Activated CD4-positive, alpha-beta T cell treated with anti-CD3 and anti-CD28 coated beads for 1 hour (primary cell): ENCODE measurements at places on chromosomes 11 and 22.

GRCh38 chr22:49112176-49112575 lies 715.5 kb downstream of the BRD1 start:
- DNase-seq: no peak

- DNase-seq: no peak
Observed at GRCh38 chr22:31520051-31520450, 23.7 kb downstream of the SFI1 start.

GRCh38 chr11:113817162-113817561 lies 37.6 kb downstream of the CLDN25 start:
- DNase-seq: no peak

- DNase-seq: no peak
Observed at GRCh38 chr11:119472856-119473222, 49.9 kb upstream of the THY1 start.

DNA sequence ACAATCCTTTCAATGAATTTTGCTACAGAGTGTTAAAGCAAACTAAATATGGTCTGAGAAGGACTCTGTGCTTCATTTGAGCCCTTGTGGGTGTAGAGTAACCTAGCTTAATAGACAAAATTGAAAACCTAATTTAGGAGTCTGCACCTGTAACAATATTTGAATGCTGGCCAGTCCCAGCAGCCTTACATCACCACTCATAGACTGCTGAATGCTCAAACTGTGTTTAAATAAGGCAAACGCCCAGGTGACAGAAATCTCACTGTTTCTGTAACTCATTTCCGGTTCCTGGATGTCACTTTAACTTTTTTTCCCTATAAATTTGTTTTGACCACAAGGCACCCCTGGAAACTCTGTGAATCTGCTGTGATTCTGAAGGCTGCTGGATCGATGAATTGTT lies 45.5 kb upstream of the GLYATL1B start:
- no peak for DNase-seq

DNA sequence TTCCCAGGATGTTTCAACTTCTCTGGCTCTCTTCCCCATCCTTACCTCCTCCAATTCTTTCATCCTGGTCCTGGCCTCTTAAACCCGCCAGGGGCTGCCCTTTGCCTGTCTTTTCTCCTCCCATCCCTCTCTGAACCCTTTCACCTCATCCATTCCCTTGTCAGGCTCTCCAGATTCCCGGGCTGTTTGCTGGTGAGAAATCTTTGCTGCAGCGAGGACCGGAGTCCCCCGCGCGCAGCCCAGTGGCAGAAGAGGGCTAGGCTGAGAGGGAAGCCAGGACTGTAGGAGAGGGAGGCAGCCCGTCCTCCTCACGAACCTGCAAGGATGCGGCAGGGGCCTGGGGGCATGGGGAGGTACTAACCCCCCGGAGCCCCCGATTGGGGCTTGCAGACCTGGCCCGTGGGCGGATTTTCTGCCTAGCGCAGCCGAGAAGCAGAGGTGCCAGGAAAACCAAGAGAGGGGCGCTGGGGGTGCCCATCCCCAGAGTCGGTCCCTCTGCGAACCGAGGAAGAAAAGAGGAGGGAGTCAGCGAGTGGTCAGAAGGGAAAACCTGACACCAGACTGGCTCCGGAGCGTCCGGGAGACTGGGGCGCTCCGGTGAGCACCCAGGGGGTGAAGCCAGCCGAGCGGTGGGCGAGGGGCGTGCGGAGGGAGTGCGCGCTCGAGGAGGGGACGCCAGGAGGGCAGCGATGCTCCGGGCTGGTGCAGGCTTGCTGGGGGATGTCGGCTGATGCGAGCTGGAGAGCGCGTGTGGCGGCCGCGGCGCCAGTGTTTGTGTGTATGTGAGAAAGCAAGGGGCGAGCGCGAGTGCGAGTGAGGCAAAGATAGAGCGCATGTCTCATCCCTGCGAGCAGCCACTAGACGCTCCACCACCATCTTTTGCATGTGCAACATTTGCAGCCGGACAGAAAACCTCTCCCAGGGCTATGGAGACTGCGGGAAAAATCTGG lies at the start of gene GRIA4:
GRIA4 (plus strand) TSS at position 242 of the 950 bp plus-strand sequence. CDS start 925 bp downstream, outside the sequence.
- DNase-seq: no peak

GRCh38 chr11:30432178-30432577 lies 109.3 kb downstream of the ARL14EP start:
- DNase-seq: no peak

- no peak for DNase-seq
Observed at GRCh38 chr11:30914143-30914762, 328.1 kb upstream of the MPPED2 start.

GRCh38 chr22:18062421-18062820 lies 15.4 kb upstream of the PEX26 start:
- no peak for DNase-seq

- DNase-seq: no peak
Observed at GRCh38 chr22:30010789-30011405, 69.4 kb upstream of the HORMAD2 start.

DNA sequence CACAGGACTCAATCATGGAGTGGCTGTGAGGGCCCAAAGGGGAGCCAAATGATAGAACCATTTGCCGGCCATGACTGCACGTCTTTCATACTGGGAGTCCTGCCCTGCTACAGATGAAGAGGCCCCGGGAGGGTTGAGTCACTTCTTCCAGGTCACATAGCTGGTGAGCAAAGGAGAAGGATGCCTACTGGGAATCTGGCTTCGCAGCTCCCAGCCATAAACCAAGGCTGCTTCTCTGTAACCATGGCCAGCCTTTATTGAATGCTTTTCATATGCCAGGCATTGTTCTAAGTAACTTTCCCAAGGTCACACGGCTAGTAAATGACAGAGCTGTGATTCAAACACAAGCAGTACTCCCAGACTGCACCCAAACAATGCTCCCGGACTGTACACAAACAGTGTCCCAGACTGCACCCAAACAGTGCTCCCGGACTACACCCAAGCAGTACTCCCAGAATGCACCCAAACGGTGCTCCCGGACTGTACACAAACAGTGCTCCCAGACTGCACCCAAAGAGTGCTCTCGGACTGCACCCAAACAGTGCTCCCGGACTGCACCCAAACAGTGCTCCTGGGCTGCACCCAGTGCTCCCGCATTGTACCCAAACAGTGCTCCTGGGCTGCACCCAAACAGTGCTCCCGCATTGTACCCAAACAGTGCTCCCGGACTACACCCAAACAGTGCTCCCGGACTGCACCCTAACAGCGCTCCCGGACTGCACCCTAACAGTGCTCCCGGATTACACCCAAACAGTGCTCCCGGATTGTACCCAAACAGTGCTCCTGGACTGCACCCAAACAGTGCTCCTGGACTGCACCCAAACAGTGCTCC lies 89.8 kb downstream of the FBXO7 start:
- no peak for DNase-seq

DNA sequence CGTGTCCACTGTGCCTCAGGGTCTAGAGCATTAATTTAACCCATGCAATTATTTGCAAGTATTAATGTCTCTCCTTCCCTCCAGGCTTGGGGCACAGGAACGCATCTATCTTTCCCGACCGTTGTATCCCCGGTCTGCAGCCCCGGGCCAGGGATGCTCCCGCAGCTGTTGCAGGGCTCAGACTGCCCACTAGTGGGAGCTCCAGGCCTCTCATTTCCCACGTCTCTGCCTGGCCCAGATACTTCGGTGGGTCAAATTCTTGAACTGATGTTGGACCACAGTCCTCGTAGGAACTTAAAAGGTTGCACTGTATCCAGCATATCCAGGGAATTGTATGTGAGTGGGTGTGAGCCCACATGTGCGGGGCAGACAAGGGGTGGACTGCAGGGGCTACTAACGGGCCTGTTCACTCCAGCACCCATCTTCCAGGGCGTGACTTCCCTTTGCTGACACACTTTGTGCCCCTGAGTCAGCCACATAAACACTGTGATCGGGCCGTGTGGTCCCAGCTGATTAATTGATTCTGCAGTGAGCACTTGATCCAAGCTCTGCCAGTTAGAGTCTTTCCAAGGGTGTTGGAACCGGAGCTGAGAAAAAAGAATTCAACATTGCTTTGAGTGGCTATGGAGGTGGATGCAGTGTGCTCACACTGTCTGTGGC lies 451.3 kb downstream of the TBC1D22A start:
- no peak for DNase-seq

DNA sequence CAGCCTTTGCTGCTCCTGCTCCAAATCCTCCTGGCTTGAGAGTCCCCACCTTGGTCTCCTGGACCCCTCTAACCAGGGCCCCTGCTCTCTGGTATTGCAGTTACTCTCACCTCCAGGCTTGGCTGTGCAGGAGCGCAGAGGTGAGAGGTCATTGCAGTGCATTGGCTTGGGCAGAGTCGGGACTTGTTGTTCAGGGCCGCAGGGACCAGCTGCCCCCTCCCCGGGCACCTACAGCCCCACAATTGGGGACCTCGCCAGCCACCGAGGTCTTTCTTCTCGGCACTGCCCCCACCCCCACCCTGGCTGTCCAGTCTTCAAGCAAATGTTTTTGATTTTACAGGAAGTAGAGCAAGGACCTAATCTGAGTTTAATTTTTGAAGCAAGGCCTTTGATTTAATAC lies 65.5 kb upstream of the FGF3 start:
- no peak for DNase-seq

DNA sequence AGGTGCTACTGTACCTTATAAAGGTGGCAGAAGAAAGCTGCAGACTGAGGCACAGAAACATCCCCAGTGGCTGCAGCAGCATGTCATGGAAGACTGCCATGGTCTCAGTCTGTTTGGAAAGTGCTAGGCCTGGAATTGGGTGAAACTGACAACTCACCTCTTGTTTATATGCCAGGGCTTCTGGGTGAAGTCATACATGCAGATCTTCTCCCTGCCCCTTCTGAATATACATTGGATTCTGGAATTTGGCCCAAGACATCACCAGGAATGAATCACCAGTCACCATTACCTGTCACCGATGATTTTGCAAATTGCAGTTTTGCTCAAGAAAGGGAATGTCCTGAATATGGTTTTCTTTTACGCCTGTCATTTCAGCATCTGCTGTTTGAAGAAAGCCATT lies at the start of gene PLET1:
PLET1 (minus strand) TSS at position 371 of the 400 bp plus-strand sequence; CDS start at position 100, 271 bp downstream.
- DNase-seq: no peak

DNA sequence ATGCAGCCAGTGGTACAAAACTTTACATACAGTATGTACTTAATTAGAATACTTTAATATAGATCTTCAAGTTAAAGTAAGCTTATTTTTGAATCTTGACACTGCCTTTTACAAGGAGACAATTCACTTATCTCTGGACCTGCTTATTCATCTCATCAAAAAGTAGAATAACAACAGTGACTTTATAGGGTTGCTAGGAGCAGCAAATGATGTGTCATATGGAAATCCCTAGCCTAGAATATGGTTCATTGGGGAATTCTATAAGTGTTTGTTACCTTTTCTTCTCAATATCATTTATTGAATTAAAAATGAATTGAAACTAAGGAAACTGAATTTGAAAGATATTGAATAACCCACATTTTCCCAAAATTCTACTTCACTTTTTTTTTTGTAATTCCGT lies 45.0 kb upstream of the FIBIN start:
- DNase-seq: no peak

GRCh38 chr22:43308836-43309235 lies 34.3 kb downstream of the SCUBE1 start:
- no peak for DNase-seq

DNA sequence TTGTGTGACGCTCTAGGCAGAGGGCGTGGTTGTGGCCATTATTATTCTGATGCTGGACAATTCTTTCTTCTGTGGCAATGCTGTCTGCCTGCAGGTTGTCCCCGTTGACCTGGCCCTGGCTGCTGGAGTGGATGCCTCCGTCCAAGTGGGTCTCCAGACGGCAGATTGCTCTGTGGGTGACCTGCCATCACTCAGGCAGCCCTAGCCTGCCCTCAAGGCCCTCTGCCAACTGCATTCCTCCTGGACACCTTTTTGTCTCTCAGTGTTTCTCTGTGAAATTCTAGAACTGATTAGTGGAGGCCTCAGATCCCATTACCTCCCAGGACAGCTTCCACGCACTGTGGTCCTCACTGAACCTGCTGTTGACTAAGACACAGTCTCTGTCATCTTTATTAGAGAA lies 86.7 kb downstream of the TBC1D22A start:
- DNase-seq: no peak

DNA sequence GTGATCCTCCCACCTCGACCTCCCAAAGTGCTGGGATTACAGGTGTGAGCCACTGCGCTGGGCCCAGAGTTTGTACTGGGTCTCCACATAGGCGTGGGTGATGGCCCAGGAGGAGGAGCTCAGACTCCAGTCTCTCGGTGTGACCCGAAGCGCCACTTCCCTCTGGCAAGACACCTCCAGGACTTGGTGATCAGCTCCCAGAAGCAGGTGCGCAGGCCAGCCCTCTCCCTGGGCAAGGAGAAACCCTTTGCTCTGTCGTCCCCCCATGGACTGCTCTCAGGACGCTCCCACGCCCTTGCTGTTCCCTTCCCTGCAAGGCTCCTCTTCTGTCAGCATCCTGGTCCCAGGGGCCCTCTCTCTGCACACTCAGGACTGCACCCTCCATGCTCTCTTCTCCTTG lies 5.5 kb upstream of the YPEL1 start:
- DNase-seq: no peak

GRCh38 chr11:18050848-18051247 lies 4.8 kb upstream of the TPH1 start:
- no peak for DNase-seq

GRCh38 chr11:75035911-75036565 lies 47.3 kb downstream of the NEU3 start:
- DNase-seq: no peak

GRCh38 chr11:118618115-118618990 lies 10.9 kb downstream of the PHLDB1 start:
- no peak for DNase-seq

- no peak for DNase-seq
Observed at GRCh38 chr11:13260201-13260962, 17.2 kb upstream of the BMAL1 start.

DNA sequence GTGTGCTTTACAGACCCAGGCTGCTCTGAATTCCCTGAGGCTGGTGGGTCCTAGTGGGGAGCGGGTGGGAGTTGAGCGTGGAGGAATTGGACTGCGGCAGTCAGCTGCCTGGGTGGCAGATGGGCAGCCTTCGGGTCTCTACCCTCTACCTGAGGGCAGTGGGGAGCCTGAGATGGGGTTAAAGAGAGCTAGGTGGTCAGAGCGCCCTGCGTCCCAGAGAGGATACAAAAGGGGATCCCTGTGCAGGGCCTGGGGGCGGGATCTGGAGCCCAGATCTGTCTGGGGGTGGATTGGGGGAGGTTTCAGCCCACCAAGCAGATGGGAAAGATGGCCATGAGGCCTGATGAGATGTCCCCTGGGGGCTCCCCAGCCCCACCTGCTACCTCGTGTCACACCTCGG lies 18.2 kb downstream of the KCTD17 start:
- no peak for DNase-seq
